ENCODE measurements at places on chromosomes 16 and 17. TPM values are rescaled to one million over a fixed set of nuclear protein-coding genes. Genes with fewer than 3 reads are reported as not detected.

Gene COPZ2
- total RNA-seq = 5.4 TPM

Gene SEZ6
- total RNA-seq = not detected

Gene ABI3
- total RNA-seq = not detected

Gene KCTD13
- 45.7 TPM for total RNA-seq

Gene LYZL6
- not detected for total RNA-seq

Gene KCNJ18
- not detected for total RNA-seq

Gene EMP2
- 13.8 TPM for total RNA-seq

Gene CA4
- 1.4 TPM for total RNA-seq

Gene GALR2
- 0.41 TPM for total RNA-seq

Gene ZBTB4
- 24.9 TPM for total RNA-seq

Gene C16orf54
- 0.18 TPM for total RNA-seq

Gene TPSD1
- 0.26 TPM for total RNA-seq

Gene FGF11
- total RNA-seq = 4.4 TPM

Gene ZKSCAN2
- 11.4 TPM for total RNA-seq

Gene TMEM208
- 25.6 TPM for total RNA-seq

Gene ABCC6
- total RNA-seq = 2.9 TPM

Gene EVPL
- 36.4 TPM for total RNA-seq

- no peak for DNase-seq
Measured at GRCh38 chr16:77723108-77723514, 797 bp downstream of the NUDT7 start.

DNA sequence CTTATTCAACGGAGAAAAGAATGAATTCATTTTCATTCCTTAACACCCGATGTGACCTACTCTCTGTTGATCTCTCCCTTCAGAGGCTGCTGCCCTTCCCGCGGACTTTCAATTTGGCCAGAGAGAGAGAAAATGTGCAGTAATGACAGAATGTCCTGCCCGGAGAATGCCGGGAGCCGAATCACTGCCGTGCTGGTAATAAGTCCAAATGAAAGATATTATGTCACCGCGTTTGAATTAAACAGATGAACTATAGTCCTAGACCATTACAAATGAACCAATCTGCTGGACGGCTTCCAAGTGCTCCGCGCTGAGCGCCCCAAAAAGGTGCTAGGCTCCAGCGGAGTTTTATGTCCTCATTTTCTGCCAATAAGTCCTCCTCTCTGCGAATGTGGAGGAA is 14.7 kb upstream of the C16orf82 start:
- no peak for DNase-seq

DNA sequence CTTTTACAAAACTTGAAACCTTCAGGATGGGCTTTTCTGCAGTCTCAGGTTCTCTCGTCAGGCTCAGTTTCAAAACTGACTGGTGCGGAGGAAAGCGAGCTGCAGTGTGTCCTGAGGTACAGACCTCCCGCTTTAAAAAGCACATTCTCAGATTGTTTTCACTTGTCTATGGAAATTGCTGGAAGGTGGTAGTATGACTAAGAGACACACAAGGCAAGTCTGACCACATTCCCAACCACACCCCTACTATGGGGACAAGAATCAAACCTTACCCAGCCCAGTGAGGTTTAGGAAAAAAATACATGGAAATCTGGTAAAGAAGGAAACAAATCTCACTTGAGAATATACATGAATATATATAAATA is 18.2 kb downstream of the SRP68 start:
- DNase-seq = no peak

DNA sequence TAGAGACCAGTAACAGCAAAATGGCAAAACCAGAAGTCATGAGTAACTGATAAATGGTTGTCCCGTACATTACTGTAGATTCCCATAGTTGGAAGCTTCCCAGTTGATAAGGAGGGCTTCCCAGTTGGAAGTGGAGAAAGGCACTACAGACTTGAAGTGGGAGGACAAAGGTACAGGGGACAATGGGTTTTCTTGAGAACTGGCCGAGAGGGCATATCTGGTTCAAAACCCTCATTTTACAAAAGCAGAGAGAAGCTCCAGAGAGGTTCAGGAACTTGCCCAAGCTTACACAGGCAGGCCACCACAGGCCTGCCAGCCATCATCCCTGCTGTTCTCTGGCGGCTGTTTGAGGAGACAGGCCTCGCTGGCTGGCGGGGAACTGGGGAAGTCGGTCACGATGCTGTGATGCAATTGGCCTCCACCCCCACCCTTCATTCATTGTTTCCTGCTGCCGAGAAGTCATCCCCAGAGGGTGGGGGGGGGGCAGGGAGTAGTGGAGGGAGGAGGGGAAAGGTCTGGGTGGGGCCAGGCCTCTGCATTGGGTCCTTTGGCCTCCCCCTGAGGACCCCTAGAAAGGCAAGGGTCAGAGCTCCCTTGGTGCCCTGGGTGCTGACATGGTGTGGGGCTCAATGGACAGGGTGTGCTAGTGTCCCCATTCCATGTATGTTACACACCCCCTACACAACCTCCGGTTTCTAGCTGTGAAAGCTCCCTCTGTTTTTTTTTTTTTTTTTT is 3.0 kb downstream of the UBALD2 start:
- DNase-seq = no peak

DNA sequence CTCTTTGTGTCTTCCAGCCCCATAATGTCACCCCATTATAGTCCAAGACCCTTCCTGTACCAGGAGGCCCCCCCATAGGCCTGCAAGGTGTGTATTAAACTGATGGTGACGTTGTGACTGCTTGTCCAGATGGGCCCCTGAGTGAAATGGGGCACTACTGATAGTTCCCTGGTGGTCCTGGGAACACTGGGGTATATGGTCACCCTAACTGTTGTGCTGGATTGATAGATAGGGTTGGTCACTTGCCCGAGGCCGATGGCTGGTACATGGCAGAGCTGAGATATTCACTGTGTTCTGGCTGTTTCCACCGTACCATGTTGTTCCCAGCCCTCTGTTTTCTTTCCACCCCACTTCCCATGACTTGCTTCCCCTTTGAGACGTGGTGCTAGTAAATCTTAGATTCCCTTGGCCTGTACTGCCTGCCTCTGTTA is 4.3 kb downstream of the CNP start:
- DNase-seq = no peak

GRCh38 chr16:75112734-75113491 is 3.7 kb downstream of the LDHD start:
- no peak for DNase-seq

DNA sequence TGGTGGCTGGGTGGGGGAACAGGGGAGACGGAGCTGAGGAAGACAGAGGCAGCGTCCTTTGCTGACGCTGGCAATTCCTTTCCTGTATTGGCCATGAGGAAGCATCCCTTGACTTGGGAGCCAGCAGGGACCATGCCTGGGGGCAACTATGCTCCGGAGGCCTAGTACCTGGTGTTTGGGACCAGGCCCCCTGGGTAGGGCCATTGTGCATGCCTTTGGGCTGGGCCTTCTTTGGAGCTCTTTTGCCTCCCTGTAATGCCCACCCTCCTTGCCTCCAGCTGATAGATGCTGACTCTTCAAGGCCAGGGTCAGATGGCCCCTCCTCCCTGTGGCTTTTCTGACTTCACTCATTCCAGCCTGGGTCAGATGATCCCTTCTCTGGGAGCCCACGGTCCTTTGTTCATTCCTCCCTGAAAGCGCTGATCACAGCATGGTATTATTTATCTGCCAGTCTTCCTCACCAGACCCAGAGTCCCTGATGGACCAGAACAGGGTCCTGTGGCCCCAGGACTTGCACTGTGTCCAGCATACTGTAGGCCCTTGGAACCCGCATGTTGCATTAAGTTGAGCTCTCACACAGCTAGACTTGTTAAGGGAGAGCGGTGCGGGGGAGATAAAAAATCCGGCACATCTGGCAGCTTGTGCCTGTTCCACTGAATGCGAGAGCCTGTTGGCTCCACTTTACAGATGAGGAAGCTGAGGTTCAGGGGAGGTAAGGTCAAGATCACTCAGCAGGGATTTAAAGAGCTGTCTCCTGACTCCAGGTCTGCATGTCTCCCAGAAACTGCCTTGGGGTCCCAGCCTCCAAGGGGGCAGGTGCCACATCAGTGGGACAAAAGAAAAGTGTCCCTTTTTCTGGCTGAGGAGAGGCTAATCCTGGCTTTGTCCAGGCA is 2.9 kb downstream of the STARD3 start:
- DNase-seq = no peak

DNA sequence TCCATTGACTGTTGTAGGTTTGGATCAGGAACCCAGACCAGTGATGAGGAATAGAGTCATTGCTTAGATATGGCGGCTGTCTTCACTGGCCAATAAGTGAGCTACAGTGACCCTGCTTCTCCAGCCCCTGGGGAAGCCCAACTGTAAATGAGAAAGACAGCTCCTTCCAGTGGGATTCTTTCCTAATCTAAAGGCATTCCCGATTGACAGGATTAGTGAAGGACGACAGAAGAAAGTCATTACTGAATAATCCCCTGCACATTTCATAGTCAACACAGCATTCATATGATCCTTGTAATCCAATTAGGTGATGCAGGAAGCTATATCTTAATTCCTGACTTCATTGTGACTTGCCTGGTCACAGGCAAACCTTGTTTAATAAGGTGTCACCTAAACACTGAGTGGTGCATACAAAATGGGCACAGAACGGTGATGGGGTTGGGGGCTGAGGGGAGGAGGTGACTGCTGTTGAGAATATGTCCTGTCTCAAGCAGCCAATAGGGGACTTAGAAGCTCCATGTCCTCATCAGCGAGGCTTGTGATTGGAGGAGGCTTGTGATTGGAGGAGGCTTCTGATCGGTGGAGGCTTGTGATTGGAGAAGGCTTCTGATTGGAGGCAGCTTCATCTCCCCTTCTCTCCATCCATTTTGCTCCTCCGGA is 242.6 kb downstream of the XYLT1 start:
- no peak for DNase-seq

- peak; percentile 71 for DNase-seq
Measured at GRCh38 chr16:15874745-15875314, 13.6 kb downstream of the CEP20 start.

GRCh38 chr16:85331688-85332087 is 219.4 kb upstream of the CIBAR2 start:
- DNase-seq = no peak

GRCh38 chr16:84225571-84225970 is 14.2 kb downstream of the KCNG4 start:
- DNase-seq = no peak

- no peak for DNase-seq
Measured at GRCh38 chr16:78127130-78127529, 27.7 kb downstream of the WWOX start.

DNA sequence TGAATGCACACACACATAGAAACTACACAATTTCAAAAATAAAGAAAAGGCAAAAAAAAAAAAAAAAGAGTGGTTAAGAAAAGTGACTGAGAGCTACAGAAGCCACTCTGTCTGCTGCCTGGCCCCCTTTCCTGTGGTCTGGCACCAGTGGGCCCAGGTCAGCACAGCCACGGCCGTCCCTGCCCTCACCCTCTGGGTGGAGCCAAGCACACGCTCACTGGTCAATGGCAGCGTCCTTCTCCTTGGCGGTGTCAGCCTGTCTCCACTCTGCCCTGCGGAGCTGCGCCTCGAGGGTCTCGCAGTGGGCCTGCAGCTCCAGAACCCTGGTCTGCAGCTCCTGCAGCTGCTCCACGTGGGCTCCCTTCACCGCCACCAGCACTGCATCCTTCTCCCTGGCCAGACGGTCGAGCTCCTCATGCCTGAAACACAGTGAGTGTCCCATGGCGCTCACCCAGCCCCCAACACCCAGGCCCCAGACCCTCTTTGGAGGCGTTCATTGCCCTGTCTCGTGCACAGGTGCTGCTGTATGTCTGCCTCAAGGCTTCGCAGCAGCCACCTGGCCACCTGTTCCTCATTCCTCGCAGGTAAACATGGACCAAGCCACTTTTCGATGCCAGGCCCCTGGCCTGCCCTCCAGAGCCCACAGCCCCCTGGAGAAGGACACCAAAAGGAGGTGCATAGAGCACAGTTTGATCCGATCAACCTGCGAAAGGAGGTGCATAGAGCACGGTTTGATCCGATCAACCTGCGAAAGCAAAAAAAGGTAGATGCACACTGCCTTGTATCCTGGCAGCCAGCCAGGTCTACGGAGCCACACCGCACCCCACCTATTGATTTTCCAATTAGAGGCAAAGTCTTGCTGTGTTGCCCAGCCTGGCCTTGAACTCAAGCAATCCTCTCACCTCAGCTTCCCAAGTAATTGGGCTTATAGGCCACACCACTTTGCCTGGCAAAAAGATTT is 24.4 kb downstream of the CCDC57 start:
- DNase-seq = no peak

GRCh38 chr16:65559846-65560245 is 438.0 kb upstream of the CDH11 start:
- no peak for DNase-seq

- DNase-seq = no peak
Measured at GRCh38 chr17:1580979-1581676, 18.5 kb upstream of the PITPNA start.

- no peak for DNase-seq
Measured at GRCh38 chr17:71339206-71339605, 781.6 kb upstream of the SOX9 start.

GRCh38 chr16:2280981-2281542 is 13.1 kb upstream of the RNPS1 start:
- DNase-seq = no peak

GRCh38 chr17:45310380-45311324 is 6.2 kb downstream of the MAP3K14 start:
- no peak for DNase-seq

DNA sequence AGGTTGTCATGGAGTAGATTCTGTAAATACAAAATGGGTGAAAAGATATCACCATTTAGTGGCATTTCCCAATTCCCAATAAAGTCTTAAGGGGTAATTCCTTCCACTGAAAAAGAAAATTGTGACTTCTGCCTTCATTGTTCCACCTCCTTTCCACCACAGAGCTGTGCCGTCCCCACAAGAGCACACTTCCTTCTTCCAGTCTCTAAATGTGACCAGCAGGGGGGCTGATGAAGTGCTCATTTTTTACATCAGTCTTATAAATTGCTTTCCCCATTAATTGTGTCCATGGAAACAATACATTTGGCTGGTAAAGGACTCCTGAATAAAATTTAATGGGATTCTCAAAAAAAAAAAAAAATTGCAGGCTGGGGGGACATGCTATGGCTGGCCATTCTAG is 260.8 kb upstream of the PSMD7 start:
- no peak for DNase-seq

- DNase-seq = no peak
Measured at GRCh38 chr16:12498077-12498476, 305.6 kb downstream of the CPPED1 start.

DNA sequence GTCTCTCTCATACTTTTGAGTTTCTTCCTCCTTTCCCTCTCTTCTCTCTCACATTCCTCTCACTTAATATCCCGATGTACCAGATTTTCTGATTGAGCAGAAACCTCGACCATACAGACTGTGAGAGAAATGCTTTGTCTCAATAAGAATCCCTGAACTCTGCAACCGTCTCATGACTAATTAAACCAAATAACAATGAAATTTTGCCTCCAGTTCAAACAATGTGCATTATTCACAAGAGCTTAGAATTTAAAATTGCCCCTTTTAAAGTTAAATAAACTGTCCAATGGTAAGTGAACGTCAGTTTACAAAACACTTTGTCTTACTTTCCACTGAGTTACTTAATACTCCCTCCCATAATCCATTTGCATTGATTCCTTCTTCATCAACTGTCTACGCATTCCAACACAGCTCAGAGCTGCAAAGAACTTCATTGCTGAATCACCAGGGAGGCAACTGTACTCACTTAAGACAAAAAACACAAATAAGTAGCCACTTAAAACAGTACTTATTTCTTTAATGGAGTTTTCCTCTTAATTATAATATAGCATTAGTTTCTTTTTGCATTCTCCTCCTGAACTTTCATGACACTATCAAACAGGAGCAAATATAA is 4.9 kb downstream of the CDH11 start:
- DNase-seq = no peak
